ENCODE measurements at places on chromosomes 1 and 21.

DNA sequence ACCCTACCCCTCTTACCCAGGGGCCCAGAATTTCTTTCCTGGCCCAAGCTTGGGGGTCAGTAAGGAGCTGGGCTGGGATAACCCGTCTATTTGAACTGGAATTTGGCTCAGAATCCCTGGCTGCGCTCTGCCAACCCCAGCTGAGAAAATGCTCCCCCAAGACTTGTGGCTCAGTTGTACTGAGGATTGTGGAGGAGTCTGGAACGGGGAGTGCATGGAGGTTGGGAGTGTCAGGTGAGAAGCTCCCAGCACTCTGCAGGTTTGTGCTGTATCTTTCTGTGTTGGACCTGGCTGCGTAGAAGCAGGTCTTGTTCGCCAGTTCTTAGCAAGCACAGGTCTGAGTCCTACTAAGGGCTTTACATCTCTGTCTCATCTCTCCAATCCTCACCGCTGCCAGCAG lies 1.6 kb downstream of the TCEA3 start:
- no peak for DNase-seq

DNA sequence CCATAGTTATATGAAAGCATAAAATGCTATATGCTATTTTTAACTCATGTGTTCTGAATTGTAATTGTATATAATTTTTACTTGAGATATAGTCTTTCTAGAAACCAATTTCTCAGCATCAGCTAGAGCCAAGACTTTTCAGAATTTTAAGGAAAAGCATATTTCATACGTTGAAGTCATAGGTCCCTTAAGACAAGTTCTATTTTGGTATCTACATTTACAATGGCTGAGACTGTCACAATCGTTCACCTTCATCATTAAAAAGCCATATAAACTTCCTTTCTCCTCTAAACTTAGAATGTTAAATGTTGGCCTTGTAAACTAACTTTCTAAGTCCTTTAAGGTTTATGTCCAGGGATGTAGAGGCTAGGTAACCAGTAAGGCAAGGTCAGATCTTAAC lies 104.1 kb downstream of the LRRC40 start:
- DNase-seq = no peak

- DNase-seq = no peak
These were observed 382.3 kb downstream of the PRDM2 start for GRCh38 chr1:14082331-14082730.

GRCh38 chr1:65180977-65181376 lies 33.0 kb downstream of the AK4 start:
- DNase-seq = no peak

DNA sequence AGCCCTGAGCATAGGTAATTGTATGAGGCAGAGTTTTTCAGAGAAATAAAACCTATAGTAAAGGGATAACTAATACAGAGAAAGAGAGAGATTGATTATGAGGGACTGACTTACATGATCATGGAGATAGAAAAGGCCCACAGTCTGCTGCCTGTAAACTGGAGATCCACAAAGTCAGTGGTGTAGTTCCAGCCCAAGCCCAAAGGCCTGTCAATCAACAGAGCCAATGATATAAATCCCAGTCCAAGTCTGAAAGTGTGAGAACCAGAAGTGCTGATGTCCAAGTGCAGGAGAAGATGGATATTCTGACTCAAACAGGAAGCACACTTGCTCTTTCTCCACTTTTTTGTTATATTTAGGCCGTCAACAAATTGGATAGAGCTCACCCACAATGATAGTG lies 340.1 kb upstream of the RGS18 start:
- no peak for DNase-seq

DNA sequence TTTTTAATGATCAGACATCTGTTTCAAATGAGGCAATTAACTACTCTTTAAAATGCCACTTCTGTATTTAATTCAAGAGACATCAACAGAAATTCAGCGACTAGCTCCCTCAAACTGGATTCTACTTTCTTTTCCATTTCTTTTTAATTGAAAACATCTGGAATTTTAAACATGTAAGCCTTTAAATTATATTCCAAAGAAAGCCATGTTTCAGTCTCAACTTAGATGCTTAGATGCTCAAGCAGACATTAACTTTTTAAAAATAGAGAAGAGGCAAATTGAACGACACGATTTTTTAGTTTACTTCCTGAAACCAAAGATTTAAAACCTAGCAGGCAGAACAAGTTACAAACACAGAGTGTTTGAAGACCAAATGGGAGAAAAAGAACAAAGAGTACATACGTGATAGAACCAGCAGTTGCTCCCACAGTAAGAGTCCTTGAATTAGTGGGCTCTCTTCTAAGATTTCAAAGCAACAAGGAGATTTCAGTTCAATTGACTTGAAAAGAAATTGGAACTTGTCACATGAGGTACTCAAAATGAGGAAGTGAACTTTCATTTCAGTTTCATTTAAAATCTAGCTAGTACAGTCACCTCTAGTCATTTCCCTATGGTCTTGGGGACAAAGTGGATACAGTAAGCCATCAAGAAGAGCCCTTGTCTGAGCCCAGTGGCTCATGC lies at the start of gene CTSS:
TSS of gene CTSS (minus strand) at position 483 of the 681 bp plus-strand sequence. CDS start 1,015 bp downstream, outside the sequence.
- DNase-seq = no peak

- no peak for DNase-seq
These were observed 67.8 kb downstream of the POU2F1 start for GRCh38 chr1:167288390-167289074.

DNA sequence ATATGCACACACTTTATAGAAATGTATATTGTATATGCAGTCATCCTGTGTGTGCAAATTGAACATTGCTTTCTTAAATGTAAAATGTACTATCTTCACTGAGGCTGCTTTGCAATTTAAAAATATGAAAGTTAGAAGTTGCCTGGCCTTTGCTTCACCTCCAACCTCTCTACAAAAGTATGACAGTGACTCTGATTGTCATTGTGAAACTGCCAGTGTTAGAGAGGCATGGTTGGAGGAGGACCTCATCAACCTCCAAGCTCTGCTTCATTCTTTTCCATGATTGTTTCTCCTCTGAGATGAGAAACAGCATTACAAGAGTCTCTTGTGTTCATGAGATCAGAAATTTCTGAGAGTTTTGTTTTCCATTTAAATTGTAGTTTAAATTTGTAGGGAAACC lies 185.5 kb downstream of the ZC3H11B start:
- DNase-seq = no peak

DNA sequence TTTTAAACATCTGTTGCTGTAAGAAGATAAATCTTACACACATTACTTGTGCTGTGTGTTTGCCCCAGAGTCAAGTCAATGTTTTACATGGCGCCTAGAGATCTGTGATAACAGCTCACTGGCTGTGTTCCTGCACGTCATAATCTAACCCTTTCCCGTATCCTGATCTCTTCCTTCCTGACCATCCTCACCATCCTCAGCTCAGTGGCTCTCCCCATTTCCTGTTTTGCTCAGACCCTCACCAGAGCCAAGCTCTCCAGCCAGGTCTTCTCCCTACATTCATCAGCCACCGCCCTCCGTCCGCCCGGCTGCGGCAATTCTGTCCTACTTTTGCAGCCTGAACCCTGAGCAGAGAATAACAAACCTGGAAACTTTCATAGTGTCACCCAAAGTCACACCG lies 824.7 kb downstream of the USP25 start:
- no peak for DNase-seq

GRCh38 chr21:39597595-39597994 lies 15.1 kb upstream of the B3GALT5 start:
- no peak for DNase-seq

- no peak for DNase-seq
These were observed 82.0 kb downstream of the STUM start for GRCh38 chr1:226630592-226630991.

DNA sequence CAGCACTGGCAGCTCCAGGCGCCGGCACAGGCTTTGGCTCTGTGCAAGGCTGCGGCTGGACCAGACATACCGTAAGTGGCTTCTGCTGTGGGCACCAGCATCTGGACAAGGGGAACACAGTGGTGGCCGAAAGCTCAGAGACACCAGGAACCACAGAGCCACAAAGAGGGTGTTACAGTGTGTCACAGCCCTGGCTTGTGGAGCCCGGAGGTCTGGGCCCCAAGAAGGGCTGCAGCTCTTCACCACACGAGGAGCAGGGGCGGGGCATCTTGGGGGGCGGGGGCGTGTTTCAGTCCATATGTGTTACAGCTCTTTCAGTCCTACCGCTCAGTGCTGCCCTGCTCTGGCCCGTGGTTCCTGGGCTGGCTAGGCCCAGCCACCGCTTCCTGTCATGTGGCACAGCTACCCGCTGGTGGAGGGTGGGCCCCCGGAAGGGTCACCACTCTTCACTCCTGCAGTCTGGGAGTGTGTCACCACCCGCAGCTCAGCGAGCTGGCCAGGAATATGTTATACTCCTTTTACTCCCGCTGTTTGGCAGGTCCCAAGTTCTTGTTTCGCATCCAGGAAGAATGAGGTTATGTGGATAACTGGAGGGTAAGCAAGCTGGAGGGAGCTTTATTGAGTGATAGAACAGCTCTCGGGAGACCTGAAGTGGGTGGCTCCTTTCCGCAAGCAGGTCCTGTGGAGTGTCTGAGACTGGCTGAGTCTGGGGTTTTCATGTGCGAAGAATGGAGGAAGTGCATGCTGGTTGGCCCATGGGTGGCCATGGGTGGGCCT lies 3.3 kb upstream of the LSM10 start:
- peak; percentile 93 for DNase-seq

DNA sequence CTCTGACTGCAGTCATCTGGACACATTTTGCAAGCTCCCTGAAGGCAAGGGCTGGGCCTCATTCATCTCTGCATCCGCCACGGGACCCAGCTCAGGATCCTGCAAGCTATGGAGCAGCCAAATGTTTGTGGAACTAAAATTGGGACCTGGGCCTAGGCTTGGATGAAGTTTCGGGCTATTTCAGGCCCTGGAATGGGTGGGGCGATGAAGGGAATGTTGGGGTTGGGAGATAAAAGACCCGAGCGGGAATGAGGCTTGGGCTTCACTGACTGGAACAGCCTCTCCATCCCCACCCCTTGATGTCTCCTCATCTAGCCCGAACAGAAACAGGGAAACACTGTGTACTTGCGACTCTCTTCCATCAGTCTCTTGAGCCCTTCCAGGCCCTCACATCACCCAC lies 7.3 kb upstream of the AHCYL1 start:
- no peak for DNase-seq

- no peak for DNase-seq
These were observed 6.8 kb downstream of the FRRS1 start for GRCh38 chr1:99759518-99760160.
